BE2C (cell line): ENCODE measurements at places on chromosomes 6 and 20.

DNA sequence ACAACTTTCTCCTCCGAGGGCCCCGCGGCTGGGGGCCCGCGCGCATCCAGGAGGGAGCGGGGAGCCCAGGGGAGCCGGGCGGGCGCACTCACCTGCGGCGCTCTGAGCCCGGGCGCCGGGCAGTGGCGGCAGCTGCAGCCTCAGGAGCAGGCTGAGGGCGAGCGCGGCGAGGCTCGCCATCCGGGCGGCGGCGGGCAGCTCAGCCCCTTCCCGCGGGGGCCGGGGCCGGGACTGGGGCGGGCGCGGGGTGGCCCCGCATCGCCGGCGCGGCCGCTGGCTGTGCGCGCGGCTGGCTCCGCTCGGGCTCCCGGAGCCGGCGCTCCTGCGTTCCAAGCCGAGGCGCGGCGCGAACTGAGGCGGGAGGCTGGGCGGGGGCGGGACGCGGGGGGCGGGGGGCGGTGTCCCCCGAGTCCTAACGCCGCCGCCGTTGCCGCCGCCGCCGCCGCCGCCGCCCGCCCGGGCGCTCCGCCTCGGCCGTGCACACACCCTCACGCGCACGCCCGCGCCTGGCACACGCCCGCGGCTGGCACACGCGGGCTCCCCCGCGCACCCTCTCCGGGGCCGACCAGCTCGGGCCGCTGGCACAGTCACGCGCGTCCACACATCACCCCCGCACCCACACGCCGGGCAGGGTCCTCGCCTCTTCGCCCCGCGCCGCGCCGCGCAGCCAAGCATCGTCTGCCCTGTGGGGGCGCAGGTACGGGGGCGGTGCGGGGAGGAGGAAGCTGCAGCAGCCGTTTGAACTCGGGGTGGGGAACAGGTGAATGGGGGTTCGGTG lies at the start of gene PTPRT:
PTPRT (minus strand) TSS at position 353 of the 778 bp plus-strand sequence; CDS start at position 180, 173 bp downstream.
- DNase-seq, result no peak

GRCh38 chr20:50049442-50050026 lies 63.4 kb downstream of the UBE2V1 start:
- DNase-seq, result no peak

DNA sequence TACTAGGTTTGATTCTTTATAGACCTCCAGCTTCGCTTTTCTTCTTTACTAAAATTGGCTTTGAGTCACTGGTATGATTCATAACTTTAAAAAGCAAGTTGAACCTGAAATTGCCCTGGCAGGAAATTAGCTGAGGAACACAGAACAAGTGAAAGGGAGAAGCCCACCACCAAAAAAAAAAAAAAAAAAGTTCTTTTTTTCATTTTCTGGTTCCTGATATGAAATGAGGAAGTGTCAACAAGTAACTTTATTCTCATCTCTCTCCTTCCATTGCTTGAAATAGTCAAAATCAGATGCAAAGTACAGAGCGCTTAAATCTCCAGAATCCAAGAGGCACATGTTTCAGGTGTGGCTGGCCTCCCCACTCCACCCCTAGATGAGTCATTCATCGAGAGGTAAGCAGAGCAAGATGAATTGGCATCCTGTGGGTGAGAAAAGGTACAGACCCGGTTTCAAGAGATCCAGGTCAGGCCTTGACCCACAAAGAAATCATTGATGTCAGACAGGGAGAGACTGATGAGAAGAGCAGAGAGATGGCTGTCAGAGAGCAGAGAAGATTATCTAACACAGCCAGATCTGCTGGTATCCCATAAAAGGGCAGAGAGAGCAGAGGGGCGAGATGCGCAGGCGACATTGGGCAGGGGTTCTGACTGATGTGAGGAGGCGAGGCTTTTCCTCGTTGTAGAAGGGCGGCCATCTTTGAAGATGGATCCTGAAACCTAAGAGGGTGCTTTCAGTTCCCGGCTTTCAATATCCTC lies 54.8 kb upstream of the MBOAT1 start:
- DNase-seq, result no peak

DNA sequence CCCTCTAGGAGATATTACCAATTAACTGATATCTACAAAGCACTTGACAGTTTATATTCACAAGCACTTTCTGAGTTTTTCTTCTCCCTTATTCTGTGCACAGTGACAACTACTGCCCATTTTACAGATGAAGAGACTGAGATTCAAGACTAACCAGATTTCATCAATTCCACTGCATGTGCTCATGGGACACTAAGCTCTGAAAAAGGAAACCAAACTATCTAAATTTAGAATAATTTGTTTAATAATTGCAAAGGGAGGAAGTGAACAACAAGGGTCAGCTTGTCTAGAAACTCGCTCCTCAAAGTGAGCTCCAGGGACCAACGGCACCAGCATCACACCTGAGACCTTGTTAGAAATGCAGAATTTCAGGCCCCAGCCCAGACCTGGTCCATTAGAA lies 50.8 kb upstream of the MYLIP start:
- no peak for DNase-seq
